Type B pancreatic cell (in vitro differentiated cells): ENCODE measurements at places on chromosomes 1 and 21. TPM values are rescaled to one million over a fixed set of nuclear protein-coding genes. Genes with fewer than 3 reads are reported as not detected.

- no peak for DNase-seq
Observed at GRCh38 chr1:33143698-33144097, 38.1 kb downstream of the TRIM62 start.

DNA sequence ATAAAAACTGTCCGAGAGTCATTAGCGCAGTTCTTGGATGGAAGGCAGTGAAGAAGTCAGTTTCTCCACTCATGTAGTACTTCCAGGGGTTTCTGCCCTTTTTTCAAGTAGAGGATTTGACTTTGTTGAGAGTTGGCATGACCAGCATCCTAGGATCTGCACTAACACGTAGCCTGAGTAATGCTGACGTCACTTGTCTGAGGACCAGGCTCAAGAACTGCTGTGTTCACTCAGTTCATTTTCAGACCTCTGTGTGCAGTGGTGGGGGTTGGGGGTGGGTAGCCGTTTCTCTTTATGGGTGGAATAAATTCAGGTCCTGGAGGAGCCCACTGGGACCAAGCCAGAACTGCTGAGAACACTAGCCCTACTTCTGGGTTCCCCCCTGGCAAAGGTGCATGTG is 53.3 kb downstream of the MRPS6 start:
- DNase-seq, result no peak

The CYP4A22 gene
- not detected in 2 replicates for total RNA-seq

DNA sequence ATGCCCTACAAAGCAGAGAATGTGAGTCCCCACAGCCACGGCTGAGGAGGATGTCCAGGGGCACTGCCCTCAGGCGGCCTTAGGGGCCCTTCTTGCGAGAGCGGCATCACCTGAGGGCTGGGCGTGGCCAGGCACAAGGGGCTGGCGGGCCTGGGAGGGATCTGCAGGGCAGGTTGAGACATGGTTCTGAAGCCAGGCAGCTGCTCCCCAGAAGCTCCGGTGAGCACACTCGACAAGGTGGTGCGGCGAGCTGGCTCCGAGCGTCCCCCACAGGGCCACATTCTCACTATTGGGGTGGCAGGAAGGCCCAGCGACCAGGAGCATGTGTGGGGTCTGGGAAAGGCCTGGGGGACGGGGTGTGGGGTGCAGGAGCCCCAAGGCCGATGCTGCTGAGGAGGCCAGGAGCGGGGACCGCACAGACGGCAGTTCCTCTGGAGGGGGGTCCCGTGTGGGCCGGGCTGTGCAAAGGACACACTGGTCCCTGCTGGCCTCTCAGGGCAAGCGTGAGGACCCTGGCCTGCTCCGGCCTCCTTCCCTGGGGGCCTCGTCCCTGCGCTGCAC is 47.2 kb downstream of the MORN1 start:
- DNase-seq, result no peak

GRCh38 chr1:20558191-20558590 is 5.8 kb downstream of the FAM43B start:
- no peak for DNase-seq

DNA sequence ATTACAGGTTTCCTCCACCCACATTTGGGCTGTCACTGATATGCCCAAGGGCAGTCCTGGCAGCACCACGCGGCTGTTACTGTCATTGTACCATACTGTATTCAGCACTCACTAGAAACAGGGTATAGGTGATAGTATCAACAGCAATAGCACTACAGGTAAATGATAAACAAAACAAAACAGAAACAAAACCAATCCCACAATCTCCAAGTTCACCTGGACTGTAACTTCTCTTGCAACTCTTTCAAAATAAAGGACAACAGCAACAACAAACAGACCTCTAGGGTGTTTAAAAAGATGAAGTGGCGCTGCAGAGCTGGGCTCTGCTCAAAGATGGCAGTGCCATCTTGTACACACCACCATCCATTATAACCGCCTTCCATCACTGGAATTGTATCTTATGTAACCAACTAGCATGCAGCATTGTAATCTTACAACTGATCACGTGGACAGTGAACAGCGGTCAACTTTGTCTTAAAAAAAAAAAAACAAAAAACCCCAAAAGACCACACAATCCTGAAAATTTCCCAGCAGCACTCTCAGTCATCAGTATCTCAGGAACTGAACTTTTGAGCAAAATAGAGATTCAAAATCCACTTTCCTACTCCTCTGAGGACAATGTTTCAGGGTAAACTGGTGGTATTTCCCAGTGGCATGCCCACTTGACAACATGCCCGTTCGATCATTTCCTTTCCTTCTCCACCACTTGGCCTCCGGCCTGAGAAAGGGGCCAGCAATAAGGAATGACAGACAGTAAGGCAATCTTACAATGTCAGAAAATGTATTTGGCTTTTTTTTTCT is 3.8 kb downstream of the IRF2BP2 start:
- no peak for DNase-seq

The ARHGAP30 gene
- 1.3 and 3.3 TPM in 2 replicates for total RNA-seq

The CELA2A gene
- total RNA-seq, result 0.67 and 3.5 TPM in 2 replicates

The REN gene
- 0.69 and 1.2 TPM in 2 replicates for total RNA-seq

- no peak for DNase-seq
Observed at GRCh38 chr1:39615086-39615673, 24.3 kb downstream of the HEYL start.

- no peak for DNase-seq
Observed at GRCh38 chr1:92992054-92992453, 30.8 kb upstream of the DIPK1A start.

GRCh38 chr21:31577271-31577670 is 82.2 kb upstream of the SOD1 start:
- no peak for DNase-seq

DNA sequence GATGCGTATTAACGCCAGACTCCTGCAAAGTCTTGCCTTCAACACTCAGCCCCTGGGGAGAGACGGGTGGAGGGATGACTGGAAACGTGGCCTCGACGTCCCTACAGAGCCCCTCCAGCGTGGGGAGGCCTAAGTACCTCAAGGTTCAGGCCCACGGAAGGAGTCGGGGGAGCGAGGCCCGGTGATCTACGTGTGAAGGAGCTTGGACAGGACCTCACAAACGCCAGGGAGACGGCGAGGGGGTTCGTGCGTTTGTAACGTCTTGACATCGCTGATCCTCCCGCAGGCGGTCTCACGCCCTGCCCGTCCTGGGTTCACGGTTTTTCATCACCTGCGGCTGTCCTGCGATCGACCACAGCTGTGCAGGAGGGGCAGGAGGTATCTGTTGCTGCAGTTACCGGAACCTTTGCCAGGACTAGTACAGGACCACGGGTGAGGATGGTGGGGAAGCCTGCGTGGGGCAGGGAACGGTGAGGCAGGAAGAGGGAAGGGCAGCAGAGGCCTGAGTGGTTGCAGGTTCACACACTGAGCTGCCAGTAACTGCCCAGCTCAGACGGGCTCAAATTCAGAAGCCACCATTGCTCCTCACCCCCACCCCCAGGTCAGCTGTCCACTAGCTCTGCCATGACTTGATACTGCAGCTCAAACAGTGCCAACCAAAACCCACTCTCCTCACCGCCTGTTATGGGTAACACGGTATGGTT is 889 bp upstream of the CCNL2 start:
- no peak for DNase-seq

The NOTCH2 gene
- total RNA-seq, result 93.6 and 142 TPM in 2 replicates

The RNU1-3 gene
- 2,993 and 3,564 TPM in 2 replicates for total RNA-seq

The COL6A2 gene
- 23.8 and 114 TPM in 2 replicates for total RNA-seq

The C4BPA gene
- total RNA-seq, result 0.87 and 6.8 TPM in 2 replicates
